Bronchial smooth muscle cell (primary cell): ENCODE measurements at places on chromosomes 3 and 15. TPM values are rescaled to one million over a fixed set of nuclear protein-coding genes. Genes with fewer than 3 reads are reported as not detected.

IDH2 gene
- total RNA-seq = 24.0 and 37.2 TPM in 2 replicates

CA12 gene
- total RNA-seq = 47.5 and 101 TPM in 2 replicates

DPPA2 gene
- not detected in 2 replicates for total RNA-seq

CSK gene
- total RNA-seq = 20.3 and 25.5 TPM in 2 replicates

SLC26A6 gene
- 16.7 and 18.5 TPM in 2 replicates for total RNA-seq

KPNA4 gene
- 22.5 and 33.9 TPM in 2 replicates for total RNA-seq

TAMM41 gene
- 3.5 and 4.9 TPM in 2 replicates for total RNA-seq

HHATL gene
- total RNA-seq = not detected in 2 replicates

PEAK1 gene
- 43.9 and 48.1 TPM in 2 replicates for total RNA-seq
